Forelimb muscle (tissue), 1 donor: ENCODE measurements at places on chromosomes 3 and 15.

DNA sequence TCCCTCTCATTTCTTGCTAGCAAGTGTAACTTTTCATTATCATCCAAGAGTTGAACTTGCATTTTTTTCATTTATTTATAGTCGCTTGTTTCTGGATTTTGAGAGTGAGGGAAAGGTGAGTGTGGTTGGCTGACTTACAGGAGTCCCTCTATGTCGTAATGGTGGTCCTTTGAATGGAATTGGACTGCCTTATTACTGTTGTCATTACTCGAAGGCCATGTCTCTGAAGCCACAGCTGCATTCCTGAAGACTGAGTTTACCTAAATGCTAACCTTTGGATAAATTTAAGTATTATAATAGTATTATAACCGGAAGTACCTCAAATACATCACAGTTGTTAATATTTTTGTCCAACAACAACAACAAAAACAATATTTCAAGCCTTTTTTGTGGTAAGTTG, 488.9 kb downstream of the GABRG3 start:
- no peak for DNase-seq

DNA sequence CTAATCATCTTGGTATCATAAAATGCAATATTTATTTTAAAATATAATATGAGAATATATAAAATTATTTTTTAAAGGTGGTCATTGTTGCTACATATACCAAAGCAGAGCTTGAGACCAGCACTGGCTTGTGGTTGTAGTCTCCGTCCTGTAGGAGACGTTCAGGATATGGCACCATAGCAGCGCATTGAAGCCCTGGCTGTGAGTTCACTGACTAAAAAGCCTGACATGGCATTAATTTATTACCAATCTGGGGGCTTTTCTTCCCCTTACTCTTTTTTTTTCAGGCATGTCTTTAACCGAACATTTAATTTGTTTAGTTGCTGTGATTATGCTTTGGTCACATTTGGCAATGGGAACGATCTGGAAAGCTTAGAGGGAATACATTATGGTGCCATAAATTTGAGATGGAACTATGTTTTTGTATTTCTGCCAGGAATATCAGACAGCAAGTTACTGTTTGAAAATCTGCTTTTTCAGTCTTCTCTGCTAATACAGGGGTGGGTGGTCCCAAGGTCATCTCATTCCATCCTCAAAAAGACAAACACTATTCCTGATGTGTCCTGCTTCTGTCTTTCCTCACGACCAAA, 108.5 kb downstream of the ZIC4 start:
- DNase-seq: no peak

DNA sequence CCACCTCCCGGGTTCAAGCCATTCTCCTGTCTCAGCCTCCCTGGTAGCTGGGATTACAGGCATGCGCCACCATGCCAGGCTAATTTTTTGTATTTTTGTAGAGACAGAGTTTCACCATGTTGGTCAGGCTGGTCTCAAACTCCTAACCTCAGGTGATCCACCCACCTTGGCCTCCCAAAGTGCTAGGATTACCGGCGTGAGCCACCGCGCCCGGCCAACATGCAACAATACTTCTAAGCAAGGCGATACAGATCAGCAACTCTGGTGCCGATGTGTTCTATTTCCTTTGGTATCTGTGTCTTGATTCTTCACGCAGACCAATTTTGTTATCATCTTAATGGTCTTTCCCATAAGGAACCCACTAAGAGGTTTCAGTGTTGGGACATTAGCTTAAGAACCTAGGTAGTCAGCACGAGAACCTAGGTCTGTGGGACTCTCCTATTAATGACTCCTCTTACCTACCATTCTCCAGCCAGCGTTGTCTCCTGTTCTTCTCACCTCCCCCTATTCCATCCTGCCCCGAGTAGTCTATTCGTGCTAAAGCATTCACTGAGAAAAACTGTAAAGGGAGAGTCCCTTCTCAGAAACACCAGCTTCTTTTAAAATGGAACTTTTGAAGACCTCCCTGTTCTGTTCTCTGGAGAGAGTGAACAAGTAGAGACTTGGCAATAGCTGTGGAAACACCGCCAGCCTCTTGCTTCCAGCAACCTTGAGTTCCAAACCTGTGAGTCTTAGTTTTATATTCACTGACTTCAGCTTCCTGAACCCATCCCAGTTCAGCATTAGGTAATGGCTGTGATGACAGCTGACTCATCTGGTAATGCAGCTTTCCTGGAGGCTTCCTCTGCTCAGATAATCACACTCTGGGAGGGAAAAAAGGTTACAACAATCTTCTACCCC, 61.2 kb downstream of the TSC22D2 start:
- peak; percentile 72 for DNase-seq

DNA sequence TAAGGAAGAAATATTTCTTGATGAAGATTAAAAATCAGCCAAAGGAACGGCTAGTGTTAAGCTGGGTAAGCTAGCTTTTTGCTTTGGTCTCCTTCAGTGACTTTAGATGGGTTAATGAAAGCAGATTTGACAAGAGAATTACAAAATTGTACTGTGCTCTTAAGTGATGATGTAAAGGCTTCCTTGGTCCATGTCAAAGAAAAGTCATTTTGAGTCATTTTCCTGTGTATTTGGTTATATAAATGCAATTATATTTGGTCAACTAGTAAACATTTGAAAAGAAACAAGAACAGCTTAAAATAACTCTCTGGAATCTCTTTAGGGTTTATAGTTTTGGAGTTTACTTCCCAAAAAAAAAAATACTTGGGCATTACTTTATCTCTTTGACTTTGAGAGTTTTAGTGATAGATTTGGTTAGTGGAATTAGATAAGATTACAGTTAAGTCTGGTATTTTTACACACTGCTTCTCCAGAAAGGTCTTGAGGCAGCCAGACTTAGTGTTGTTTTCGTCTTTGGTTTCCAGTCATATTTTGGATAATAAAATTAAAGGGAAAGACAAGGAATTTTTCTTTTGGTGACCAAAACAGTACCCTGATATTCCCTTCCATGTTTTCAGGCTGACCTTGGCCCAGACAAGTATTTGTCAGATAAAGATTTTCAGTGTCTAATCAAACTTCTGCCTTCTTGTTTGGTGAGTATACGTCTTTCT, 42.3 kb downstream of the PDHB start:
- no peak for DNase-seq

DNA sequence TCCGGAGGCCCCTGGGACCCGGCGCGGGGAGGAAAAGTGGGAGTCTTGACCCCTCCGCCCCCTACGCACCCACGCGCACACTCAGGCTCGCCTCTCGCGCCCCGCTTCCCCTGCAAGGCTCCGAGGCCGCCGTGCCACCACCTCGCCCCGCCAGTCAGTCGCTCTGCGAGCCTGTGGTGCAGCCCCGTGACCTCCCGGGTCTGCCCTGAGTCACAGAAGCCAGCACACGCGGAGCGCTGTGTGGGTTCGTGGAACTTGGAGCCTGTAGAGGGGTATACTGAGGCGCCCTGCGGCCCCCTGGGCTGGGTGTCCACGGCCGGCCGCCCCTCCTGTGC, 380 bp upstream of the ALS2CL start:
- DNase-seq: no peak

DNA sequence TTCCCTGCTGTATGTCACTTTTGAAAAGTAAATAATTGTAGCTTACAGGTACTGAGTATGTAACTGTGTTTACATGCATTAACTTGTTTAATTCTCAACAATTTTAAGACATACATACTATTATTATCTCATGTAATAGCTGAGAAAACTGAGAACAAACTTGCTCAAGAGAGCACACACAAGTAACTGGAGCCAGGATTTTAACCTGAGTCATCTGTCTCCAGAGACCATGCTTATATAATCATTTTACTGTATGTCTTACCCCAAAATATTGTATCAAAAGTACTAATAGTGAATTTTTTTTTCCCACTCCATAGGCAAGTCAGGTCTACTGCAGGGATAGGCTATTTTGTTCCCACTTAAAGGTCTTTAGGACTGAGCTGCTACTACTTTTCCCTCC, 95.4 kb downstream of the FEZF2 start:
- DNase-seq: no peak

DNA sequence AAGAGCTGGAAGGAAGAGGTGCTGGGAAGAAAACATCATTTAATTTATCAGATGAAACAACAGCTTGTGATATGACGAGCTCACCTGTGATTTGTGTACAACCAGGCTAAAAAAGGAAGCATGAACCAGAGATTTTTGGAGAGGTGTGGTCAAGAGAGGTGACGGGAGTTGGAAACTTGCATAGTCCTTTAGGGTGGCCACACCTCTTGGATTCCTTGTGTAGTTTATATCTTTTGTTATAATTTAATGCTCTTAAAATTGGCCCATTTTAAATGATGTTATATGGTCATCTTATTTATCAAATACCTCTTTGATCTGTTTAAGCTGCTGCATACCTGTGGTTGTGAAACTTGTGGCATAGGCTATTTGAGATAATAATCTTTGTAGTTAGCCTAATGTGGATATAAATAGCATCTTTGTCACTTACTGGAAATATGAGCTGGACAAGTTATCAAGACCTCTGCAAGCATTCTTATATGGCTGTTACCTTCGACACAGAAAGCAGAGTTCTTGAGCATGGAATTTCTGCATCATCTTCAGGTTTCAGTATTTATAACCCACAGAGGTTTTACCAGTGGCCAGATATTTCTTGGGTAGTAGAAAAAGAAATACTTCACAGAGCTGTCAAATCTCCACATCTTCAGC, 49.1 kb downstream of the IL1RAP start:
- DNase-seq: no peak

DNA sequence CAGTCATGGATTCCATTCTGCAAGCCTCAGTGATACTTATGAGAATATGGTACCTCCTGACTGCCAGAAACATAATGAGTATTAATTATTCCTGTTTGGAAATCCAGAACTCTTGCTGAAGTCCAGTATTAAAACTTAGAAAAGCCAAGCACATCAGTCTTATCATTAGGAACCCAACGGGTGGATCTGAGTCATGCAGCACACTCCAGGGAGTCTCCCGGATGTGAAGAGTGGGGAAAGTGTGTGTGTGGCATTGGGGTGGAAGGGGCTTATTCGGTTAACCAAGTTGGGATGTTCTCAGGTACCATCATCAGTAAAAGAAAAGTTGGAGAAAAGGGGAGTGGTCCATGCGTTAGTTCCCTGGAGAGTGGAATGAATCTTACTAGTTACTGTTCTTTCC, 181.1 kb downstream of the PLCL2 start:
- DNase-seq: no peak

DNA sequence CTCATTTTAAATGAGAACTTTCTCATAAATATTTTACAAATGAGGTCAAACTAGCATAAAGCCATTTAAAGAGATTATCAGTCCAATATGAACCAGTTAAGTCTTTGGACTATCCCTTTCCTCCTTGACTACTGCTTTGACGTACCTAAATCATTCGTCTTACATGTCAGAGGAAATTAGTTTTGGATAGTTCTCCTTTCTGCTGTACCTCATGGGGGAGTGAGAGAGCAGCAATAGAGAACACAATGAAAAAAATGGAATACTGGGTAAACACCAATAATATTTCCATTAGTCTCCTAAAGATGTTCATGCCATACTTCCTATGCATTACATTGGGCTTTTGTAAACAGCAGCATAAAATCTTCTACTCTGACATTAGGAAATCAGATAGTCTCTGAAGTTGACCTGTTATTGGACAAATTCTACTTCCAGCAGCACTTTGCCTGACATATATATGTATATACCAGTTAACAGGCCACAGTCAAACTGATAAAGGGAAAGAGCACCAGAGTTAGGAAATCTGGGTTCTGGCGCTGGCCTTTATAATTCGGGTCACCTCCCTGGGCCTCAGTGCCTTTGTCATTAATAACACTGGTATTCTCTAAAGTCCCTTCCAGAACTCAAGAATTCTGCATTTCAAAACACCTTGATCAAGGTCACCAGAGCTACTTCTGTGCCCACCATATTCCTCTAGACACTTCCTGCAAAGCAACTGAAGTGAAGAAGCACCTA, 26.8 kb downstream of the TIMMDC1 start:
- peak; percentile 5 for DNase-seq

- no peak for DNase-seq
Observed at GRCh38 chr3:116492379-116492778, 47.1 kb upstream of the LSAMP start.

DNA sequence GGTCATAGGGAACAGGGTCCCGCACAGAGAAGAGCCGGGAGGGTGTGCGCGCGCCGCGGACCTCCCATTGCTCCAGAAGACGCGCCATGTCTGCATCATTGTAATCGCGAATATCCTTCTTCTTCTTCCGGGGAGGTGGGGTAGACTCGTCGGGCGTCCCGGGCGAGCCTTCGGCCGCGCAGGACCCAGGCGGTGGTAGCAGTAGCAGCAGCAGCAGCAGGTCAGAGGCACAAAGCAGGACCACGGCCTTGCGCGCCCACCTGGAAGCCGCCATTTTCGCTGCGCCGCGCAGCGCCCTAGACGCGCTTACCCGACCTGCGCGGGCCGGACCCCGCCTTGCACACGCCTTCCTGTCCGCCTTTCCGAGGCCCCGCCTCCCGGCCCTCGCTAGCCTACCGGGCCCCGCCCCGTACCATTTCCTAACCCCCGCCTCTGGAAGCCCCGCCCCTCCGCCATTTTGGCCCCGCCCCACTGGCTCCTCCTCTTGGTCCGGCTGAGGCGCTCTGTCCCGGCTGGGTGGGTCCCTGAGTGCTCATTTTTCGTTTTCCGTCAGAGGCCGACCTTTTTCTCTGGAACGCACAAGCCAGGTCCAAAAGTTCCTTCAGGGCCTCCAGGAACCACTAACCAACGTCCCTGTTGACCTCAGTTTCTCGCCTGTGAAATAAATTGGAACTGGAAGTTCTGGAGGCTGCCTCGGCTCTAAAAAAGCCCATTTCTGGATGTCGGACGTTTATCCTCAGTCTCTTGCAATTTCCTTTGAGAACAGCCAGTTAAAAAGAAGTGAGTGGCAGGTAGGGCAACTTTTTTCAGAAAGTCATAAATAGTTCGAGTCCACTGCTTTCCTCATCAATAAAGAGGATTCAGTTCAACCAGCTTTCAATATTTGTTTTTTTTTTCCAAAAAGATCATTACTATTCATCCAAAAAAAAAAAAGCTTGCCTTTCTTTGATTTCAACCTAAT, at the start of gene MESD:
Gene MESD, minus strand, starts transcription at position 302 of the 961 bp plus-strand sequence. Its CDS starts 28 bp downstream, at position 274.
- peak; percentile 85 for DNase-seq

DNA sequence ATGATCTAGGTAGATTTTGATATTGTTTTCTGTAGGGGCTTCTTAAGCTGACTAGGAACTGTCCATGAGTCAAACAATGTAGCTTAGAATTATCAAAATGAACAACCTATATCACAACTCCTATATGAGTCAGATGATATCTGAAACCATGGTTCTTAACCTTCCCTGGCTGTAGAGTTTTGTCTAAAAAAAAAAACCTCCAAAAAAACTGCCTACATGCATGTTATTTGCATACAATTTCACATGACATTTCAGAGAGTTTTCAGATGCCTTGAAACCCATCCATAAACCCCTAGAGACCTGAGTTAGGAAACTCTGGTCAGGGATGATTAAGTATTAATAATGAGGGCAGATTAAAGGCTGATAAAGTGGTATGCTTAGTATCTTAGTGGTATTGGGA, 157.0 kb downstream of the CHST2 start:
- no peak for DNase-seq

GRCh38 chr15:66128116-66128680, 125.4 kb downstream of the MEGF11 start:
- DNase-seq: no peak

GRCh38 chr3:65625305-65625704, 413.4 kb downstream of the MAGI1 start:
- no peak for DNase-seq
